ENCODE measurements at places on chromosomes 4 and X. TPM values are rescaled to one million over a fixed set of nuclear protein-coding genes. Genes with fewer than 3 reads are reported as not detected.
A peak's percentile ranks its signal among the peaks of the same experiment; 100 is the strongest.

DNA sequence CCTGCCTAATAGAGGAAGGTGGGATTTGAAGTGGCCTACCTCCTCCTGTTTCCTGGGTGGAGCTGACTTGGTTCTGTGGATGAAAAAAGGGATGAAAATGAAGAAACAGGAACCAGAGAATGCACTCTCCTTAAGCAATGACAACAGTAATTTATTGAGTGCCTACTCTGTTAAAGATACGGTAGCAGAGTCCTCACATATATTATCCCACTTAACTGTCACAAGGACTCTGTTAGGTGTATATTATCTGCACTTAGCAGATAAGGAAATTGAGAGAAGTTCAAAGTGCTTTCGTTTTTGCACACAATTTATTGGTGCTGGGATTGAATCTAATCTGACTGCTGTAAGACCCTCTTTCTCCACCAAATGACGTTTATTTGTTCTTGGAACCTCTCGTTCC, 301.2 kb downstream of the PACRGL start:
- DNase-seq, result no peak

KCTD8 gene
- 0.05 TPM for polyA plus RNA-seq

- DNase-seq, result no peak
These were observed 29.0 kb upstream of the GPM6B start for GRCh38 chrX:13845721-13846378.

GRCh38 chr4:20901851-20902250, 201.6 kb downstream of the PACRGL start:
- DNase-seq, result no peak

DNA sequence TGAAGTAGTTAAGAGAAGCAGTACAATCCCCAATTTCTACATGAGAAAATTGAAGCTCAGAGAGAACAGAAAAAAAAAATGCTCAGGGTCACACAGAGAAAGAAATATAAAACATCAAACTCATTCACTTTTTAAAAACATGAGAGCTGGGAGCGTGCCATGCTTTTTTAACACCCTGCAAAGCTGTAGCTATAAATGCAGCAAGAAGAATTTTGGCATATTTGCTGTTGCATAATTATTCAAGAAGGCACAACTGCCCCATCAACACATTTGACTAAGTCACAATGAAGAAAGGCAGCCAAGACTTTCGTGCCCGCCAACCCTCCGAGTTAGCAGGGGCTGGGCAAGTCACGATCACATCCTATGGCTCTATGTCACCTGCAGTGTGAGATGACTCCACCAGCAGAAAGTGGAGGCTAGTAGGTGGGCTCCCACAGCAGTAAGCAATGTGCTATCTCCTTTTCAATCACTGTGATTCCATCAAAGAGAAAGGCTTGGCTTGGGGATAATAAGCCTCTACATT, 214.8 kb downstream of the DHX15 start:
- DNase-seq, result no peak

- no peak for DNase-seq
These were observed 56.6 kb upstream of the MAB21L2 start for GRCh38 chr4:150525321-150525868.

DNA sequence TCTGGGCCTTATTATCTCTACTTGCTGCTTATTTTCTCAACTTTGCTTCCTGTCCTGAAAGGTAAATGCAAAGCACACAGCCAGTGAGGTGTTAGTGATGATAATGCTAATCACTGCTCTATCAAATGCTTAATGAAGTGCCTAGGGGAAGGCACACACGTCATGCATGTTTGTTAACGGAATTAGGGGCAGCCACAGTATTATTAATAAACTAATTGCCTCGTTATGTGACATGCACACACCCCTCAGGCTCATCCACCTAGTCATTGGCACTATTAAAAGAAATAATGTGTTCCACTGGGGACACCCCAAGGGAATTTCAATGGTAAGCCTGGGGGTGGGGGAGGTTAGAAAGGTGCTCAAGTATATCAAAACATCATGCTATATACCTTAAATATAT, 125.2 kb downstream of the GUCY2F start:
- DNase-seq, result no peak

DNA sequence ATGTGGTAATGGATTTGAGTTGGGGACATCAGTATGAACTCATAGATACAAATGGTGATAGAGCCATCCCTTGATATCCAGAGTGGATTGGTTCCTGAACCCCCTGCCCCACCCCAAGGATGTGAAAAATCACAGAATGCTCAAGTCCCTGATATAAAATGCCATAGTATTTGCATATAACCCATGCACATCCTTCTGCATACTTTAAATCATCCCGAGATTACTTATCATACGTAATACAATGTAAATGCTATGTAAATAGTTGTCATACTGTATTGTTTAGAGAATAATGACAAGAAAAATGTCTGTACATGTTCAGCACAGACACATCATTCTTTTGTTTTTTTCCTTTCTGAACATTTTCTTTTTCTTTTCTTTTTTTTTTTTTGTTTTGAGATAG, 18.9 kb upstream of the SEPTIN11 start:
- no peak for DNase-seq

SYN1 gene
- 7.3 TPM for polyA plus RNA-seq

DNA sequence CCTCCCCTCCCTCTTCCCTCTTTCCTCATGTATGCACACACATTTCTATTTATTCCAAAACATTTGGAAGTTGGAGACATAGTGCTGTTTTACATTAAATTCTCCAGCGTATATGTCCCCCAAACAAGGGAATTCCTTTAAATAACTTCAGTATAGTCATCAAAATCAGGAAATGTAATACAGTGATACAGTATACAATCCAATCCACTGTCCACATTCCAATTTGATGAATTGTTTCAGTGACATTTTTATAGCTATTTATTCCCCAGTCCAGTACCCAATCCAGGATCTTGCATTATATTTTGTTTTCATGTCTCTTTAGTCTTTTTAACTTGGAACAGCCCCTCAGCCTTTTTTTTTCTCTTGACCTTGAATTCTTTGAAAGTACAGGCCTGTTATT, 233.0 kb downstream of the DKK2 start:
- DNase-seq, result peak; percentile 38

DNA sequence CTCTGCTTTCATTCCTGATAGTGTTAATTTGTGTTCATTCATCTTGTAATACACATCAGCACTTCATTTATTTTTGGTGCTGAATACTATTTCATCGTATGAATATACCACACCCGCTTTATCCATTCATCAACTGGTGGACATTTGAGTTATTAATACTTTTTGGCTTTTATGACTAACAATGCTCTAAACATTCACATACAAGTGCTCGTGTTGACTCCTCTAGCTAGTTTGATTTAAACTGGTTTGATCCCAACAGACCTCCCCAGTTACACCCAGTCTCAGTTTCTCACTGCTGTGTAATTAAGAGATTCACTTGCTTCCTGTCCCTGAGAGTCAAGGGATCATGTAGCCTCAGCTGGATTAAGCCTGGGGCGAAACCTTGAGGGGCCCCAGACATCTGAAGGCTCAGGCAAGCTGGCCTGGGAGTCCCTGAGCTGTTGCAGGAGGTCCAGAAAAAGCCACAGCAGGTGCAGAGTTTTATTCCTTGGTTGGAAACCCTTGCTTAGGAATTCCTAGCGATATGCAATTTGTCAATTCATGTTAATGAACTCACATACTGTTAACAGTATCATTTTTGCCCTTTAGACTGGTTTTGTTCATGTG, 52.8 kb upstream of the CLDN24 start:
- DNase-seq, result peak; percentile 20

- no peak for DNase-seq
These were observed 187.3 kb downstream of the SLC39A8 start for GRCh38 chr4:102157984-102158383.

RPA4 gene
- polyA plus RNA-seq, result not detected

DNA sequence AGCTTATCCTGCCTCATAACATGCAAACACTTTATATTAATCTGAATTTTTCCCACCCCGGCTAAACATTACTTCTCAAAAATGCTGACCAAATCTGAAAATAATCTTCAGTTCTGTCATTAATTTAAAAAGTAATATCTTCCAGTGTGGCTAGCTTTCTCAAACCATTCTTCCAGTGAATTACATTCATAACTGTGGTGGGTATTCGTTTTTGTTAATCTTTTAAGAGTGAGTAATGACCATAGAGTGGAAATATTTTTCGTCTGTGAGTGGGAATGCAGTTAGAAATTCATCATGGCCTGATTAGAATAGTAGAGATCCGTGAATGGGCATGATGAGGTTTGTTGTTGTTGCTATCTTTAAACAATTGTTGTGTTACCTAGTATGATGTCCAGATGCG, 138.6 kb upstream of the SFRP2 start:
- DNase-seq, result no peak

- DNase-seq, result no peak
These were observed 54.2 kb upstream of the GIMD1 start for GRCh38 chr4:106422766-106423165.

SH3D19 gene
- 41.7 TPM for polyA plus RNA-seq

- peak; percentile 26 for DNase-seq
These were observed 1.3 kb upstream of the CXorf65 start for GRCh38 chrX:71107762-71108360.

ATP1B4 gene
- 267 TPM for polyA plus RNA-seq

DNA sequence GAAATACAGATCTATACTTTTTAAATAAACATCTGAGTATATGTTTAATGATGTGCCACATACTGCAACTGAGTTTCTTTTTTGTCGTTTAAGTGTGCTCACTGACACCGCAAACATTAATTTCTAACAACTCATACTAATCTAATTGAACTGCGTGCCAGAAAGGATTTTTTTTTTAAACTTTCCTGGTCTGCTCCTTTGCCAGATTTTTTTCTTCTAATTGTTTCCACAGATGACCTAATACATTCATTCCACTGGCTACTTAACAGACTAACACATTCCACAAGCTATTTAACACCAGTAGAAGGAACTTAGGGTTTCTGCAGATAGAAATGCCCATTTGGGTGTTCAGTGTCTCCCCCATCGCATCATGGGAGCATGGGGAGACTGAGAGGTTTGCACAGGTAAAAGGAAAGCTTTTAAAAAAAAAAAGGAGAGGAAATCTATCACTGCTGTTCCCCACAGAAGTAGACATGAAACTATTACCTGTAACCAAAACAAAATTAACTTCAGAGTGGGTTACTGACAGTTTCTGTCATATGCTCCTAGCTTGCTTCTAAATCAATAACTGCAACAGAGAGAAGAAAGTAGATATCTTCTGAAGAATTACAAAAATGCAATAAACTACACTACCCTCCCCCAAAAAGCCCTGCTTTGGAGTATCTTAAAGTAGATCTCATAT, 31.6 kb downstream of the SH3KBP1 start:
- no peak for DNase-seq

DNA sequence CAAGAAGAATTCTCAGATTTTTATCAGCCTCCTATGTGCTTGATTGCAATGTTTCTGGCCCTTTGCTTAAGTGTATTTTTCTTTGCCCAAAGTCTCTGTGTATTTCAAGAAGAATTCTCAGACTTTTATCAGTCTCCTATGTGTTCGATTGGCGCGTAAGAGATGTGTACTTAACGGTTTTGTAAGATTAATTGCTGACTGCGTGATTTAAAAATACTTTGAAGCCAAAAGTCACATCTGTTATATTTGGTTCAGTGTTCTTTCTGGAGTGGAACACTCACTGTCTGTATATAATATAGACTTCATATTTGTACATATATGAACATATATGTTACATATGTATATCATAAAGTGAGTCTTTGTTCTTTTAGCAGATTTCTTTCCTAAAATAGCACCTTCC, 11.4 kb downstream of the SCML1 start:
- DNase-seq, result no peak

C1QTNF7 gene
- polyA plus RNA-seq, result 2.5 TPM

GRCh38 chrX:34528081-34528480, 129.0 kb downstream of the TMEM47 start:
- no peak for DNase-seq

Measured in muscle of leg (tissue), 16 donors.